Calu3 (cell line): ENCODE measurements at places on chromosomes 13 and 19. TPM values are rescaled to one million over a fixed set of nuclear protein-coding genes. Genes with fewer than 3 reads are reported as not detected.

The SPRED3 gene
- 3.4 and 5.4 TPM in 2 replicates for total RNA-seq

The ZNF846 gene
- 7.8 and 8.0 TPM in 2 replicates for total RNA-seq

The NDUFA13 gene
- 191 and 193 TPM in 2 replicates for total RNA-seq

The IGFL3 gene
- total RNA-seq, result not detected in 2 replicates

The CRX gene
- not detected in 2 replicates for total RNA-seq
